ENCODE measurements at places on chromosomes 6 and 20.

- DNase-seq: peak; percentile 63
Observed at GRCh38 chr6:116405138-116405537, 34.4 kb downstream of the DSE start.

DNA sequence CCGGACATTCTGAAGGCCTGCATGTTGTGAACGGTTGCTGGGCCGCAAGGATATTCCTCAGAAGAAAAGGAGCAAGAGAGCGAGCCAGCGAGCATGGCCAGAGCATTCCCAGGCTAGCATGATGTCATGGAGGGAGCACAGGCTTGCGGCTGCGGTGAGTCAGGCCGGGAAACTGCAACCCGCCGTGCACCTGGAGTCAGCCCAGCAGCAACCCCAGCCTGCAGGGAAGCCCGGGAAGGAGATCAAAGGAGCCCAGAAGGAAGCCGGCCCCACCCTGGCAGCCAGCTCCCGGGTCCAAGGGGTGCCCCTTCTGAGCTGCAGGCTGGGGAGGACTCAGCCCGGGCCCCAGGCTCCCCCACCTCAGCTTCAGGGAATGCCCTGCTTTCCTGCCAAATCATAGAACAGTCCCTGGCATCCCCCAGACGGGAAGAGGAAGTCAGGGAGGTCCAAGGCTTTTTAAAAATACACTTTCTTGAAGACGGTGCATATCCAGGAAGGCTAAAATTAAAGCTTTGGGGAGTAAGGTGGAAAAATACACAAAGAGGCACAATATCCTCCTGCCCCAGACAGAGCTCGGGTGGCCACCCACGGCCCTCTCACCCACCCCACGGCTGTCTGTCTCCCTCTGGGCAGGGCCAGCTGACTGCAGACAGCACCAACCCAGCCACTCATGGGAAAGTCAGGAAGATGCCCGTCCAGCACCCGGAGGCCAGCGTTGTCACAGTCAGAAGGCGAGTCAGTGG is 53.7 kb downstream of the BMP7 start:
- DNase-seq: peak; percentile 73

- no peak for DNase-seq
Observed at GRCh38 chr6:3124667-3125066, 6.2 kb downstream of the BPHL start.

DNA sequence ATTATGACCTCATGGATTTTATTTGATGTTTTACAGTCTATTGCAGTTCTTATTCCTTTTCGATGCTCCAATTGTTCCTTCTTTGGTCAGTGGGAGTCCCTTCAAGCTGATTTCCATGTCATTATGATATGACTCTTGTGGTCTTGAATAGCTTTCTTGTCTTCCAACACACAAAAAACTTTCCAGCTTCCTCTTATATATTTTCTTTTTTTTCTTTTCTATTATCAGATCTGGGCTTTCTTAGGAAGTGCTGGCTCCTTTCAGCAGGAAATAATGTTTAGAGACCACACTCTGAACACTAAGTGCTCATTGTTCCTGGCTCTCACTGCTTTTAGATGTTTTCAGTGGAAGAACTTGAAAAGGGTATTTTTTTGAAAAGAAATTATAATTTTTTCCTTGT is 3.1 kb upstream of the SLC17A1 start:
- DNase-seq: no peak

GRCh38 chr6:170137176-170137891 is 153.5 kb downstream of the DLL1 start:
- DNase-seq: no peak

DNA sequence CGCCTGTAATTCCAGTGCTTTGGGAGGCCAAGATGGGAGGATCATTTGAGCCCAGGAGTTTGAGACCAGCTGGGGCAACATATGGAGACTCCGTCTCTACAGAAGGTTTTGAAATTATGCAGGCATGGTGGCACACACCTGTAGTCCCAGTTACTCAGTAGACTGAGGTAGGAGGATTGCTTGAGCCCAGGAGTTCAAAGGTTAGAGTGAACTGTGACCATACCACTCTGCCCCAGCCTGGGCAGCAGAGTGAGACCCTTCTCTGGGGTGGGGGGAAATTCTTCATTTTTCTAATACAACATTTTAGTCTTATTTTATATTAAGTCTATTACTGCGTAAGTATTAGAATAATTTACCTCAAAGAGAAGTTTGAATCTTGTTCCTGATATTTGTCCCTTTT is 20.1 kb upstream of the SUMO4 start:
- no peak for DNase-seq

GRCh38 chr6:80197986-80198385 is 91.5 kb downstream of the BCKDHB start:
- no peak for DNase-seq

DNA sequence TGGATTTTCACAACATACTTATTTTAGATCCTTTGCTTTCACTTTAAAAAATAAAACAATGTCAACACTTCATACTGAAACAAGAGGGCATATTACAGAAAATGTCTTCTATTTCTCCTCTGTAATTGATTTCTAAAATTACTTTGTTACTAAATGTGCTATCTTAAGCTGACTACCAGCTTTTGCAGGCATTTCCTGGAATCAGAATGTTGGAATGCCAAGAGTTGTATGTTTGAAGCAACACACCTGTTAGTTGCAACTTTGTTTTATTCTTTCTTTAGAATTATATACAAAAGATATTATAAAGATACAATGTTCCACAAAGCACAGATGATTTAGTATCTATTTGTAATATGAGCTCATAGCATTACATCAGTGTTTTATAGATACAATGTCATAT is 62.5 kb upstream of the TMEM170B start:
- no peak for DNase-seq

DNA sequence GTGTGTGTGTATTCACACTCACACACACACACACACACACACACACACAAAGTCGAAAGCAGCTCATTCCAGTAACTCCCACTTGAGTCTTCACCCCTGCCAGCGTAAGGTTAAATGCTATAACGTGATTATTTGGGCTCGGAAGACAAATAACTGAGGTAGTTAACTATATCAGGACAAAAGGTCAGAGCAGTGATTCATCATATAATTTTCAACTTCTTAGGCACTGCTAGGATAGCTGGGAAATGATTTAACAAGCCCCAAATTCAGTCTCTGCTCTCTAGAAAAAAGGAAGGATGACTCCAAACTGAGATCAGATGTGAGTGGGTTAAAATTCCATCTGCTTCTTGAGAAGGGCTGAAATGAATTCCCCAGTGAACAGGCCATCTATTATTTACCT is 30.7 kb downstream of the HDGFL1 start:
- DNase-seq: no peak

- no peak for DNase-seq
Observed at GRCh38 chr6:130396722-130397121, 30.9 kb downstream of the TMEM200A start.

DNA sequence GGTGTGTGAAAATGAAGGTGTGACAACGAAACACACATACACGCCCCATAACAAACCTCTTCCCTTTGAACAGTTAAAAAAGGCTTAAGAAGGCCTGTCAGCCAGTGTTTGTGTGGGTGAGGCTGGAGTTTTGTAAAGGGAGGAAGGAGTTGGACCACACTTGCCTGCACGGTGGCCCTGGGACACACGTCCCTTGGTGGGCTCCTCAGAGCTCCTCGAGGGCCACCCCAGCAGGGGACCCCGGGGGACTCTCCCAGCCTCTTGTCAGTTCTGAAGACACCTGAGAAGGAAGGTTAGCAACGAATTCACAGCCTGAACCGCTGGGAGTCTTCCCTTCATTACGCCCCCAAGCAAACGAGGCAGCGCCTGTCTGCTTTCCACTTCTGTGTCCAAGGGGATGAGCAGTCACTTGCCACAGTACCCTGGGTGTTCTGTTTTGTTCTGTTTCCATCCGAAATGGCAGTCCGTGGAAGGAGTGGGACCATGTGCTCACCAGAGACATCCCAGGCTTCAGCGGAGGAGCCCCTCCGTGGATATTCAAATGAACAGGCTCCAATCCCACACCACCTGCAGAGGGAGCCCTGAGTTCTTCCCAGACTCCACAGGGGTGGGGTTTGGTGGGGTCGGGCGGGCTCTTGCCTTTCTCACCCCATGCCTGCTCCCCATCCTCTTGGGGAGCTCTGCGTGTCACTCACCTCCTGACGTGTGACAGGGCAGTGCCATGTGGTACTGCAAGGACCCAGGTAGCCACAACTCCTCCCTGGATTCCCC is 68.6 kb downstream of the NRN1 start:
- no peak for DNase-seq

GRCh38 chr6:46794068-46794467 is 879 bp downstream of the MEP1A start:
- DNase-seq: no peak

GRCh38 chr6:36327226-36327918 is 9.3 kb downstream of the BNIP5 start:
- DNase-seq: no peak

GRCh38 chr6:158219228-158219627 is 51.1 kb downstream of the GTF2H5 start:
- DNase-seq: peak; percentile 94

Data from GM04504 (cell line).